ENCODE measurements at places on chromosomes 12 and 14.
A peak's percentile ranks its signal among the peaks of the same experiment; 100 is the strongest.

GRCh38 chr14:103401223-103402214 is 16.3 kb downstream of the MARK3 start:
- DNase-seq, result no peak

GRCh38 chr14:104512061-104512460 is 67.5 kb upstream of the C14orf180 start:
- DNase-seq, result no peak

DNA sequence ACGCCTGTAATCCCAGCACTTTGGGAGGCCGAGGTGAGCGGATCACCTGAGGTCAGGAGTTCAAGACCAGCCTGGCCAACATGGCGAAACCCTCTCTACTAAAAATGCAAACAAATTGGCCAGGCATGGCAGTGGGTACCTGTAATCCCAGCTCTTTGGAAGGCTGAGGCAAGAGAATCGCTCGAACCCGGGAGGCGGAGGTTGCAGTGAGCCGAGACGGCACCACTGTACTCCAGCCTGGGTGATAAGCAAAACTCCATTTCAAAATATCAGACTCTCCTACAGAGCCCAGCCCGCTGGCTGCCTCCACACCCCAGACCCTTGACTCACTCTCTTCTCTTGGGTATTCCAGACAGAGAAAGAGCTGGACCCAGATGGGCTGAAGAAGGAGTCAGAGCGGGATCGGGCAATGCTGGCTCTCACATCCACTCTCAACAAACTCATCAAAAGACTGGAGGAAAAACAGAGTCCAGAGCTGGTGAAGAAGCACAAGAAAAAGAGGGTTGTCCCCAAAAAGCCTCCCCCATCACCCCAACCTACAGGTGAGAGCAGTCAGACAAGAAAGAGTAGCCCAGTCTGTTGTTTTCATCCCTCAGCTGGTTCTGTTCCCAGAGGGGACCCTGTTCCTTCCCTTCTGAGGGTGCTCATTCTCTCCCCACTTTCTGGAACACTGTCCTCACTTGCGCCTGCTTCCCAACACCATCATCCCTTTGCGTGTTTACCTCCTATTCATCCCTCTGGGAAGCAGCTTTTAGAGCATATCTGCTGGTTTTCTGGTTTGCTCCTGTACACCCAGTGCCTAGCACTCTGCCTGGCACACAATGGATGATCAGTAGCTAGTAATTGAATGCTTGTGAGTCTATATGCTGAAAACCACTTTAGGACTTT is 19.7 kb downstream of the AGAP2 start:
- DNase-seq, result no peak

GRCh38 chr12:112740387-112740934 is 51.1 kb upstream of the RPH3A start:
- no peak for DNase-seq

DNA sequence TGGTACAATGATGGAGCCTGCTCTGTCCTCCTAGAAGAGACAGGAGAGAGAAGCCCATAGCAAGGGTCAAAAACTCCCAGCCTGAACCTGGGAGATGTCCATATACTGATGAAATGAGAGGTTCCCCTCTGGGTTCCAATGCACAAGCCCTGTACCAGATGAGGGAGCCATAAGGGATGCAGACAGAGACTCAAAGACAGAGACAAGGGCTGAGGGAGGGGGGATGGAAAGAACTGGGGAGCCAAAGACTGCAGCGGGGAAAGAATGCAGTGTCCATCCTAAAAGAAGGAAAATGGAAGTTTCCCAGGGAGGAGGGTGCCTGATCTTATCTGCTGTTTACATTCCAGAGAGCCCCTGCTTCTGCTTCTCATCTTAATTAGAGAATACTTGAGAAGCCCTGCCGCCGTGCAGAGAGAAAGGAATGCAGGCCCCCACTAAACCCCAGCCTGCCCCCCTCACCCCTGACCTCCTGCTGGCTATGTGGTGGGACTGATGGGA is 27.7 kb downstream of the KRT18 start:
- no peak for DNase-seq

GRCh38 chr12:50057000-50057841 is at the start of gene ASIC1:
TSS of gene ASIC1 (plus strand) at chr12:50057596. CDS start at chr12:50058767, 1,171 bp downstream.
- no peak for DNase-seq

GRCh38 chr14:78153064-78153341 is 17.2 kb upstream of the NRXN3 start:
- DNase-seq, result no peak

GRCh38 chr12:48038085-48038484 is 33.8 kb upstream of the COL2A1 start:
- no peak for DNase-seq

GRCh38 chr12:14072987-14073386 is 91.6 kb upstream of the GRIN2B start:
- DNase-seq, result no peak

DNA sequence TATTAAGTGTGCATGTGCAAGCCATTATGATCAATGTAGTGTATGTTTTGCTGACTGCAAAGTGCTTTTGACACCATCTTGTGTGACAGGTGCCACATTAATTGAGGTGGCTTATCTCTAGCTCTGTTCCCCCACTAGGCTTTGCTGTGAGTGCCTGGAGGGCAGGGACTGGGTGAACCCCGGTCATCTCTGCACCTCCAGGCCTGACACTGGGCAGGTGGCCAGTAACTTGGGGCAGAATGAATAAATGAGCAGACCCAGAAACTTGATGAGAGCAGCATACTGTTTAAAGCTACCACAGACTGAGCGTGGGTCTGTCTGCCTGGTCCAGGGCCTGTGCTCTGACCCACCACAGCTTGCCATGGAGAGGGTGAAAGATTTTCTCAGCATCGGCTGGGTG is 151.6 kb downstream of the CALM1 start:
- no peak for DNase-seq

- peak; percentile 57 for DNase-seq
Measured at GRCh38 chr12:14256555-14257169, 108.8 kb upstream of the ATF7IP start.

GRCh38 chr12:27213830-27214787 is 30.0 kb upstream of the STK38L start:
- DNase-seq, result no peak
